ENCODE measurements at places on chromosomes 11 and 22.

DNA sequence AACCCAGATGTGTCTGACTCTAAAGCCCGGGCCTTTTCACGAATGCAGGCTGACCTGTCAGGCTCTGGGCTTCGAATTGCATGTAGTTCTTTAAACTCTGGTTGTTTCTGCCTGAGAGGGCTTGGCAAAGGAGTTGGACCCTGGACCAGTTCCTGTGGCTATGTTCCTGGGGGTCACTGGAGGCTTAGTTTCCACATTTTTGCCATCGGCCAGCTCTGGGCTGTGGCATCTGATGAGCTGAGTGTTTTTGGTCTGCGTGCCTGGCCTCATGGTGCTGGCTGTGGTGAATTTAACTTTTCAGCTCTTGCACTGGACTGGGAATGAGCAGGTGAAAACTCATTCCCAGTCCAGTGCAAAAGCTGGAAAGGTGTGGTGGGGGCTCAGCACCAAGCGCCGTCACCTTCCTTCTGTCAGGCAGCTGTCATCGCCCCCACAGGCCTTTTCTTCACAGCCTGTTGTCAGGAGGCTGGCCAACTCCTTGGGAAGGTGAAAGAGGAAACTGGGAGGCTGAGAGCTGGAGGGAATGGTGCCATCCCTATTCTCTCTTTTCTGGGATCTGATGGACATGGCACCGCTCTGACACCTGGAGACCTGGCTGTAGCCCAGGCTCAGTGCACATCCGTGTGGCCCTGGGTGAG is 123.6 kb downstream of the ADAMTS15 start:
- no peaks in the 10 kb centered on the region for H3K4me1 ChIP-seq
- DNase-seq, result no peak
- no peaks in the 10 kb centered on the region for H3K27me3 ChIP-seq
- H3K4me3 ChIP-seq, result no peak overlapping the region
- H3K27ac ChIP-seq, result no peak overlapping the region
- no peaks in the 10 kb centered on the region for H3K36me3 ChIP-seq

DNA sequence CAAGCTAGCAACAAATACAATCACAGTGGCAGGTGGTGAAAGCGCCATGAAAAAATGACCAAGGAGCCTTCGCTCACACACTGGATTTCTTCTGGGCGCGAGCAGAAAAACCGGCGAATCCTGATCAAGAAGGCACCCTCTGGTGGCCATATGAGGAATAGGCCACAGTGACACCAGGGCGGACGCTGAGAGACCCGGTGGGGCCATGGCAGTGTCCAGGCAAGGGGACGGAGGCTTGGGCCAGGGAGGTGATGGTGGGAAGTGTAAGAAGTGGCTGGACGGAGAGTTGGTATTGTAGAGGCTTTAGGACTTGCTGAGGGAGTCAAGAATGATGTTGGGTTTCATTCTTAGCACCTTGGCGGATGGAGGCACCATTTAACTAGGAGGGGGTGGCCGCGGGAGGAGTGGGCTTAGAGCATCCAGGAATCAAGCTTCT is 16.9 kb upstream of the RAC2 start:
- H3K4me3 ChIP-seq, result no peak overlapping the region
- no peaks in the 10 kb centered on the region for H3K36me3 ChIP-seq
- no peaks in the 10 kb centered on the region for H3K27me3 ChIP-seq
- peak; percentile 52 for DNase-seq
- H3K4me1 ChIP-seq, result peaks cover 4% of the 10 kb centered on the region
- no peak overlapping the region for H3K27ac ChIP-seq

- no peak overlapping the region for H3K27ac ChIP-seq
- H3K27me3 ChIP-seq, result peaks cover 6% of the 10 kb centered on the region
- no peak overlapping the region for H3K4me3 ChIP-seq
Observed at GRCh38 chr11:115916608-115917007, 412.4 kb upstream of the CADM1 start.

- H3K36me3 ChIP-seq, result no peaks in the 10 kb centered on the region
- no peaks in the 10 kb centered on the region for H3K4me1 ChIP-seq
- no peak overlapping the region for H3K4me3 ChIP-seq
- no peak overlapping the region for H3K27ac ChIP-seq
Observed at GRCh38 chr22:43867839-43868635, 5.7 kb upstream of the SULT4A1 start.

- DNase-seq, result no peak
- no peaks in the 10 kb centered on the region for H3K4me1 ChIP-seq
- H3K27ac ChIP-seq, result no peak overlapping the region
- no peaks in the 10 kb centered on the region for H3K36me3 ChIP-seq
- H3K27me3 ChIP-seq, result no peaks in the 10 kb centered on the region
- H3K4me3 ChIP-seq, result no peak overlapping the region
Observed at GRCh38 chr11:95507794-95508193, 276.8 kb upstream of the SESN3 start.

DNA sequence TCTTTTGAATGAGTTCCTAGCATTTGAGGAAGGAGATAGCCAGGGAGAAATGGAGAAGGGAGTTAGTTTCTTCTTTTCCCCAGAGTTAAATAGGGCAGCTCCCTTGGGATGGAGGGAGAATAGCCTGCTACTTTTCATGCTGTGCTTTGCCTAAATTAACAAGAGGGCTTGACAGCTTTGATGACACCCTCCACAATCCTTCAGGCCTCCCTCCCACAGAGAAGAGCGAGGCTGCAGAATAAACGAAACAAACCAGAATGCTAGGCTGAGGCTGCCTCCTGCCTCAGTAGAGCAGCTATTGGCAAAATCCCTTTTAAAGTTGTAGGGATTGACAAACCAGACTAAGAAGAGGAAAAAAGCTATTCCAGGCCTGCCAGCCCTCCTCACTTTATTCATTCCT is 94.6 kb downstream of the C11orf58 start:
- H3K36me3 ChIP-seq, result peaks cover 7% of the 10 kb centered on the region
- peaks cover 11% of the 10 kb centered on the region for H3K4me1 ChIP-seq
- H3K27ac ChIP-seq, result peak overlapping the region; percentile 46
- no peak for DNase-seq
- no peak overlapping the region for H3K4me3 ChIP-seq
- H3K27me3 ChIP-seq, result no peaks in the 10 kb centered on the region

DNA sequence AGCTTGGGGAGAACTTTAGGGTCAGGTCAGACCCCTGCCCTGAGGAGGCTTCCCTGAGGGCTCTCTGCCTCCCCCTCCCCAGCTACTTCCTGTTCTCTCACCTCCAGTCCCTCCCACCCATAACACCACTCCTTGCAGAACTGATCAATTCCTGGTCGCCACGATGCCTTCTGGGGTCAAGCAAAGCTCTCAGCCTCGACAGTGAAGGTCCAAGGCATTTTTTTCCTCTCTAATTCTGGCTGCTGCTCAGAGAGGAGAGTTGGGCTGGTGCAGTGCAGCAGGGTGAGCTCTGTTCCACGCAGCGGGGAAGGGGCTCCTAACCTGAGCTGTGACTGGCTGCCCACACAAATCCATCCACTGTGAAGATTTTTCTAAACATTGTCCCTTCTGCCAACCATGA is 628.4 kb downstream of the BRD1 start:
- no peaks in the 10 kb centered on the region for H3K4me1 ChIP-seq
- peak overlapping the region; percentile 53 for H3K4me3 ChIP-seq
- H3K36me3 ChIP-seq, result no peaks in the 10 kb centered on the region
- peaks cover 22% of the 10 kb centered on the region for H3K27me3 ChIP-seq

- no peak overlapping the region for H3K4me3 ChIP-seq
- H3K27ac ChIP-seq, result no peak overlapping the region
- no peaks in the 10 kb centered on the region for H3K27me3 ChIP-seq
- DNase-seq, result no peak
Observed at GRCh38 chr11:126436209-126436755, 80.8 kb downstream of the ST3GAL4 start.

- H3K27ac ChIP-seq, result no peak overlapping the region
- no peaks in the 10 kb centered on the region for H3K4me1 ChIP-seq
- H3K27me3 ChIP-seq, result no peaks in the 10 kb centered on the region
- no peaks in the 10 kb centered on the region for H3K36me3 ChIP-seq
- no peak overlapping the region for H3K4me3 ChIP-seq
Observed at GRCh38 chr11:95266751-95267374, 35.9 kb upstream of the SESN3 start.

- no peak overlapping the region for H3K27ac ChIP-seq
- H3K36me3 ChIP-seq, result no peaks in the 10 kb centered on the region
- H3K4me3 ChIP-seq, result no peak overlapping the region
- DNase-seq, result no peak
- H3K4me1 ChIP-seq, result no peaks in the 10 kb centered on the region
Observed at GRCh38 chr11:71530602-71531001, 3.5 kb downstream of the KRTAP5-7 start.

GRCh38 chr22:48320683-48321451 is 1506.8 kb downstream of the BRD1 start:
- no peaks in the 10 kb centered on the region for H3K27me3 ChIP-seq
- no peak overlapping the region for H3K27ac ChIP-seq
- no peaks in the 10 kb centered on the region for H3K36me3 ChIP-seq
- H3K4me3 ChIP-seq, result no peak overlapping the region
- no peak for DNase-seq
- H3K4me1 ChIP-seq, result no peaks in the 10 kb centered on the region

- no peaks in the 10 kb centered on the region for H3K36me3 ChIP-seq
- no peaks in the 10 kb centered on the region for H3K27me3 ChIP-seq
- DNase-seq, result no peak
- no peak overlapping the region for H3K4me3 ChIP-seq
Observed at GRCh38 chr22:35022291-35022690, 43.7 kb upstream of the ISX start.

- H3K27me3 ChIP-seq, result no peaks in the 10 kb centered on the region
- no peaks in the 10 kb centered on the region for H3K36me3 ChIP-seq
- H3K4me3 ChIP-seq, result no peak overlapping the region
- H3K4me1 ChIP-seq, result peaks cover 14% of the 10 kb centered on the region
- no peak for DNase-seq
- H3K27ac ChIP-seq, result no peak overlapping the region
Observed at GRCh38 chr22:41367680-41368542, 13.8 kb upstream of the TEF start.
